ENCODE measurements at places on chromosomes 4 and X.
A peak's percentile ranks its signal among the peaks of the same experiment; 100 is the strongest.

DNA sequence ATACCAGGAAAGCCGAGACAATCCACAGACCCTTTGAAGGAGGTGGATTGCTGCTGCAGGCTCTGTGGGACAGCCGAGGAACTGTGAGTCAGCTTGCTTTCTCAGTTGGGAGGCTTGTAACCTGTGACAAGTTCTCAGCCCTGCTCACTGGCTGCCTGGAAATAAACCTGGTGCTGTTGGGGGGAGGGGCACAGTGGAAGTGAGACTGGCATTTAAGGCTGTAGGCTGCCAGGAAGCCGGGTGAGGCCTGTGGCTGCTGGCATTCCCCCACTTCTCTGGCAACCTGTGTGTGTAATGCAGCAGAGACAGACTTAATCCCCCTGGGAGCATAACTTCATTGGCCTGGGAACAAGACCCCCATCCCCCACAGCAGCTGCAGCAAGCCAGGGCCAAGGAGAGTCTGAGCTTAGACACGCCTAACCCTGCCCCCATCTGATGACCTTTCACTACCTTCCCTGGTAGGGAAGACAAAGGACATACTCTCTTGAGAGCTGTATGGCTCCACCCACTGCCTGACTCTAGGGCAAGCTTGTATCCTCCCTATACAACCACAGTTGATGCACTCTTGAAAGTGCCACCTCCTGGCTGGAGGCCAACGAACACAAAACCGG is 64.1 kb downstream of the ALPK1 start:
- no peak overlapping the region for H3K4me3 ChIP-seq
- no peaks in the 10 kb centered on the region for H3K36me3 ChIP-seq
- no peaks in the 10 kb centered on the region for H3K27me3 ChIP-seq
- no peak overlapping the region for H3K27ac ChIP-seq

DNA sequence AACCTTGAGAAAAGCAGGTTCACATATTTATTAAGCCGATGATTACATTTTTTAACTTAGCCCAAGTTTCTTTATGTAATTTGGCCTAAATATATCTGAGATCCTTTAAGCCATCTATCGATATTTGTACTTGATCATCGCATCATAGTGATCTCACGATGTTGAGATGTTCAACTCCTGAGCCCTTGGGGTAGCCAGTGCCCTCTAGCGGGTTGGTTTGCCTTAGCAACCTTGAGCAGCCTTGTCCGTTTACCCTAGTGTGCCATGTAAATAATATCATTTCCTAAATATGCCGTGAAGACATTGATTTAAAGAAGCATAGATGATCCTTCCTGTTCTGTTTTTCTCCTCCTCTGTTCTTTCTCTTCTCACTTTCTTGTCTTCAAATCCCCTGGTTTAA is 432.2 kb downstream of the RPA4 start:
- H3K27me3 ChIP-seq, result no peaks in the 10 kb centered on the region
- H3K36me3 ChIP-seq, result no peaks in the 10 kb centered on the region
- no peak overlapping the region for H3K4me3 ChIP-seq
- no peak for DNase-seq
- no peaks in the 10 kb centered on the region for H3K4me1 ChIP-seq

DNA sequence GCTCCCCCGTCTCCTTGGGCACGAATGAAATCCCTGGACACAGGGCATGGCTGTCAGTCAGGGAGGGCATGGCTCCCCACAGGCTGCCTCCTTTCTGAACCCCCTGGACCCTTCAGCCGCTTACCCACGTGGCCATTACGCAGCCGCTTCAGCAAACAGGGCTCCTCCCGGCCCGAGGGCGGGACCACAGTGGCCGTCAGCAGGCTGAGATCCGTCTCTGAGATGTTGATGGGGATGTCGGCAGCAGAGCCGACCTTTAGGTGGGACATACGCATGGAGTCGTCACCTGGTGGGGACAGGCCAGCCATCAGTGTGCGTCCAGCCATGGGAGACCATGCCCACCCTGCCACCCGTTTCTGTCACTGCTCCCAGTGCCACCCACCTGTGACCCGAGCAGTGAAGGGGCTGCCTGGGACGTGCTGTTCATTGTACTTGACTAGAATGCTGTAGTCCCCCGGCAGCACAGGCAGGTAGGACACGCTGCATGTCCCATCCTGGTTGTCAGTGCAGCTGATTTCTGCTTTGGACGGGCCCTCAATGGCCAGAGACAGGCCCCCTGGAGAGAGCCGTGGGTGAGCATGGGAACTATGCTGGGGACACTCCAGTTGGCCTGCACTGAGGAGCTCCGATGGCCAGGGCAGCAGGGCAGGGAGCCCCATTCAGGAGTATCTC is 21.1 kb downstream of the FLNA start:
- no peaks in the 10 kb centered on the region for H3K27me3 ChIP-seq
- no peak for DNase-seq
- no peak overlapping the region for H3K4me3 ChIP-seq
- H3K36me3 ChIP-seq, result peaks cover 100% of the 10 kb centered on the region
- no peaks in the 10 kb centered on the region for H3K4me1 ChIP-seq

GRCh38 chr4:138307319-138307718 is 65.2 kb upstream of the SLC7A11 start:
- no peaks in the 10 kb centered on the region for H3K36me3 ChIP-seq
- H3K4me1 ChIP-seq, result no peaks in the 10 kb centered on the region
- no peaks in the 10 kb centered on the region for H3K27me3 ChIP-seq
- H3K4me3 ChIP-seq, result no peak overlapping the region

DNA sequence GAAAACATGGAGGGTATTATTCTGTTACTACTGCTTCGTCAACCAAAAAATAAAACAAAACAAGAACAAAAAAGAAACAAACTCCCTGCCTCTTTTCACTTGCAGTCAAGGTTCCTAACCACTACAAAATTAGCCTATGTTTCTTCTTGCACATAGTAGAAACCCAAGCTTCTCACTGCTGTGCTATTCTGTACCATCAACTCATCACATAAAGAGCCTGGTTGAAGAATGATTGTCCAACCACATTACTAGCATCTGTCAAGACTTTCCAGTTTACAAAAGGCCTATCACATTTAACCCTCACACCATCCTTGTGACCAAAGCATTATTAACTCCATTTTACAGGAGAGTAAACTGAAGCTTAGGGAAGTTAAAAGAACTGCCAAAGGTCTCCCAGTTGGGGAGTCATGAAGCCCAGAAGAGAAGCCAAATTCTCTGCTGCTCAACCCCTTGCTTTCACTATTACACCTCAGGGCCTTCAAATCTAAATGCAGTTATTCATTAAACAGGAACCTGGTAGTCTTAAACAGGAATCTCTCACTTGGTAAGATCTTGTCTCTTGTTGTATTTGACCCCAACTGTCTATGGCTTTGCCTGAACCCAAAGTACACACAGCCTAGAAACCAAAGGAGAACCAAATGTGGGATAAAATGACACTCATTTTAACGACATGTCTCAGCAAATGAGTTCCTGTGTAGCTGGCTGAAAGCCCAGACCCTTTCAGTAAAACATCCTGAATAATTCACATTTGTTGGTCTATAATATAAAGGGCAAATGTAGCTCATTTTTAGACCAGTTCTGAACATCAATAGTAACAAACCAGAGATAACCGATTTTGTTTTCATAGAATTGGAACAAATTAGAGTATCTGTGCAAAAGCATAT is 8.6 kb downstream of the F9 start:
- no peak overlapping the region for H3K4me3 ChIP-seq
- no peaks in the 10 kb centered on the region for H3K4me1 ChIP-seq
- no peak for DNase-seq
- no peaks in the 10 kb centered on the region for H3K27me3 ChIP-seq
- H3K27ac ChIP-seq, result no peak overlapping the region
- H3K36me3 ChIP-seq, result no peaks in the 10 kb centered on the region

DNA sequence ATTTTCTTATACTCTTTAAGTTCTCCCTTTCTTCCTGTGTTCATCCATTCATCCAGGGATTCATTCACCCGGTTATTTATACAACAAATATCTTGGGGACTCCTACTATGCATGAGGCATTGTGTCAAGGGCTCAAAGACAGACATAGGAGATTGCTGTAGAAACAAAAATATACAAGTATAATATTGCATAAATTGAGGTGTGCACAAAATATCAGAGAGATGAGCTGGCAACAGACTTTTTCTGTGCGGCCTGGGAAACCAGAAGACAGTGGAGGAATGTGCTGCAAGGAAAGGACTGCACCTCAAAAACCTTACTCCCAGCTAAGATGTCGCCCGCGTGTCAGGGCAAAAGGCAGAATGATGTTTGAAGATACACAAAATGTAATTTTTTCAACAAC is 9.6 kb downstream of the OTOP1 start:
- H3K27ac ChIP-seq, result no peak overlapping the region
- DNase-seq, result no peak

DNA sequence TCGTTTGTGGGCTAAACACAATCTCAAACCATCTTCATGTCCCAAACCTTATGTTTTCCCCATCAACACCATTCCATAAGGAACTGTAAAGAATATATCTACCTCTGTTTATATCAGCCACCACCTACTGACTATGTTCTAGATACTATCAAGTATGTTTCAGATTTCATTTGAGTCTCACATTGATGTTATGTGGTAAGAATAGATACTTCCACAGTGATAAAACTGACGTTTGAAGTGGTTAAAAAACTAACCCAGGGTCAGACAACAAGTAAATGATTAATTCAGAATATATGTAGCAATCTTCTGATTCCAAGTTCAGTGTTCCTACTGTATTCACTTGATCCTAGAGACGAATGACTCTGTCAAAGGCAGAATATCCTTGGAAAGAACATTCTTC is 156.8 kb upstream of the RASGEF1B start:
- H3K4me1 ChIP-seq, result no peaks in the 10 kb centered on the region
- no peak for DNase-seq
- H3K27me3 ChIP-seq, result no peaks in the 10 kb centered on the region
- H3K4me3 ChIP-seq, result no peak overlapping the region
- no peak overlapping the region for H3K27ac ChIP-seq

DNA sequence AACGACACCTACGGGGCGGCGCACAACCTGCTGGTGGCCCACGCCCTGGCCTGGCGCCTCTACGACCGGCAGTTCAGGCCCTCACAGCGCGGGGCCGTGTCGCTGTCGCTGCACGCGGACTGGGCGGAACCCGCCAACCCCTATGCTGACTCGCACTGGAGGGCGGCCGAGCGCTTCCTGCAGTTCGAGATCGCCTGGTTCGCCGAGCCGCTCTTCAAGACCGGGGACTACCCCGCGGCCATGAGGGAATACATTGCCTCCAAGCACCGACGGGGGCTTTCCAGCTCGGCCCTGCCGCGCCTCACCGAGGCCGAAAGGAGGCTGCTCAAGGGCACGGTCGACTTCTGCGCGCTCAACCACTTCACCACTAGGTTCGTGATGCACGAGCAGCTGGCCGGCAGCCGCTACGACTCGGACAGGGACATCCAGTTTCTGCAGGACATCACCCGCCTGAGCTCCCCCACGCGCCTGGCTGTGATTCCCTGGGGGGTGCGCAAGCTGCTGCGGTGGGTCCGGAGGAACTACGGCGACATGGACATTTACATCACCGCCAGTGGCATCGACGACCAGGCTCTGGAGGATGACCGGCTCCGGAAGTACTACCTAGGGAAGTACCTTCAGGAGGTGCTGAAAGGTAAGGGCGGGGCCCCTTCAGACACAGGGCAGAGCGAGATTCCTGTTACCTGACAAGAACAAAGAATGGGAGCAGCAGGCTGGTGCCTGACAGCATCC is 11.7 kb downstream of the RPL9 start:
- peak overlapping the region; percentile 23 for H3K4me3 ChIP-seq
- peaks cover 9% of the 10 kb centered on the region for H3K4me1 ChIP-seq
- no peaks in the 10 kb centered on the region for H3K27me3 ChIP-seq
- H3K27ac ChIP-seq, result peak overlapping the region; percentile 21

DNA sequence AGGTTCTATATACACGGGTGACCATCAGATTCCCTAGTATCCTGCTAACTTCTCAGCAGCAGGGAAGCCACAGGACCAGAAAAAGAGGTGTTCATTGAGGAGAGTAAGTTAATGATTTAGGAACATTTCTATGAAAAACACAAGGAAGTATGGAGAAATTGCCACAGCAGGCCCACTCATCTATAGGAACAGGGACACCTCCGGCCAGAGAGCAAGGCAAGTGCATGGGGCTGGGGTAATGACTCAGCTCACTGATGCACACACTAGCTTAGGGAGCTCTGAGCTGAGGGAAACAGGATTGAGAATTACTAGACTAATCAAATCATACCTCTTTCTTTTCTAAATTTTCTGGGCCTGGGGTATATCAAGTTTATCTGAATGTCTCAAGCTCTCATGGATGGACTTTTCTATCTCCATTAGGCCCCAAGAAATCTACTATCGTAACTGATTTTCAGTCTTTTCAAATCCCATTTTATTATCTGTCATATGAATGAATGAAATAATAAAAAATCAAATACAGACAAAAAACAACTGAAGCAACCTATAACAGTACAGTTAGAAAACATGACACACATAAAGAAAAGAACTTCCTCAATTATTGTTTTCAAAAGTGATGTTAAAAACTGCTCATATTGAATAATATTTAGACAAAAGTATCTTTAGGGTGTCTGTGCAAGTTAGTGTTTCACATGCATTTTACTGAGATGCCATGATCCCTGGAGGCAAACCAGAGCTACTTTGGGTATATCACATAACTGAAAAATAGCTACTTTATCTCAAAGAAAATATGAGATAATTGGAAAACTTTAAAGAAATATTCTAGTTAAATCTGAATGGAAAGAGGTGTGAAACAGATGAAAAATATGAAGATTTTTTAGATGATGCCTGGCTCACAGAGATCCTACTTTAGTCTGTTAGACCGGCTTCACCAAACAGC is 89.8 kb downstream of the FBXO8 start:
- H3K27ac ChIP-seq, result no peak overlapping the region
- H3K4me1 ChIP-seq, result no peaks in the 10 kb centered on the region
- no peaks in the 10 kb centered on the region for H3K36me3 ChIP-seq
- H3K4me3 ChIP-seq, result no peak overlapping the region
- no peak for DNase-seq

DNA sequence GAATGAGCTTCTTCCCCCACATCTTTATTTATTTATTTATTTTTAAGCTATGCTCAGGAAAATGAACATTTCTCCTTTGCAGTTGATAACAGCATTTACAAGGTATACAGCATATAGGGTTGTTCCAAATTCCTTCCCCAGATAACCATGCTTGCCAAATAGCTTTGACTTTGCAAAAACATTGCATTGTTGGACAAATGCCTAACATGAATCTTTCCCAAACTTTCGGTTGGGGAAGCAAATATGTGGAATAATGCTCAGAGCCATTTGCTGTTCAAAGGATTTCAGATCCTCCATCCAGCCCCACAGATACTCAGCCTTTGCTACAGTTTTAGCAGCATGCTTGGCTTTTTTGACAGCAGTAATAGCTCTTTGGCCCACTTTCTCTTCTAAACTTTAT is 127.2 kb upstream of the AGA start:
- no peak for DNase-seq
- no peak overlapping the region for H3K4me3 ChIP-seq
- no peaks in the 10 kb centered on the region for H3K27me3 ChIP-seq
- no peaks in the 10 kb centered on the region for H3K4me1 ChIP-seq
- H3K27ac ChIP-seq, result no peak overlapping the region
- H3K36me3 ChIP-seq, result no peaks in the 10 kb centered on the region
